Fibroblast of skin of back (primary cell): ENCODE measurements at places on chromosomes 13 and 19.
A peak's percentile ranks its signal among the peaks of the same experiment; 100 is the strongest.

DNA sequence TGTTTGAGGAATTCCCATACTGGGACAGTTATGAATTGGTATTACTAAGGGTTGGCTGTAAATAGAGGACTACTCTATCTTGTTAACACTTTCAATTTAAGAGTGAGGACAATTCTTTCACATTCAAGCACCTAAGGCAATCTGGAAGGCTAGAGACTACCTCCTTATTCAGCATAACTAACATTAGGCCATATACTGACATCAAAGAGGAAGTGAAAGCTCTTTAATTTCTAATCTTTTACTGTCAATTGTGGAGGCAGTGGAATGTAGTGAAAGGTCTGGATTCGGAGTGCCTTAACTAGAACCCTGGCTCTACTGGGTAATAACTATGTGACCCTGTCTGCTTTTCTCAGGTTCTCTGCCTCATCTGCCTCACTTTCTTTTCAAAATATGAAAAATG lies 134.0 kb downstream of the UFM1 start:
- no peak for DNase-seq

GRCh38 chr13:83845106-83845505 lies 37.2 kb downstream of the SLITRK1 start:
- DNase-seq, result peak; percentile 78

GRCh38 chr13:70890289-70890688 lies 782.0 kb upstream of the KLHL1 start:
- no peak for DNase-seq

DNA sequence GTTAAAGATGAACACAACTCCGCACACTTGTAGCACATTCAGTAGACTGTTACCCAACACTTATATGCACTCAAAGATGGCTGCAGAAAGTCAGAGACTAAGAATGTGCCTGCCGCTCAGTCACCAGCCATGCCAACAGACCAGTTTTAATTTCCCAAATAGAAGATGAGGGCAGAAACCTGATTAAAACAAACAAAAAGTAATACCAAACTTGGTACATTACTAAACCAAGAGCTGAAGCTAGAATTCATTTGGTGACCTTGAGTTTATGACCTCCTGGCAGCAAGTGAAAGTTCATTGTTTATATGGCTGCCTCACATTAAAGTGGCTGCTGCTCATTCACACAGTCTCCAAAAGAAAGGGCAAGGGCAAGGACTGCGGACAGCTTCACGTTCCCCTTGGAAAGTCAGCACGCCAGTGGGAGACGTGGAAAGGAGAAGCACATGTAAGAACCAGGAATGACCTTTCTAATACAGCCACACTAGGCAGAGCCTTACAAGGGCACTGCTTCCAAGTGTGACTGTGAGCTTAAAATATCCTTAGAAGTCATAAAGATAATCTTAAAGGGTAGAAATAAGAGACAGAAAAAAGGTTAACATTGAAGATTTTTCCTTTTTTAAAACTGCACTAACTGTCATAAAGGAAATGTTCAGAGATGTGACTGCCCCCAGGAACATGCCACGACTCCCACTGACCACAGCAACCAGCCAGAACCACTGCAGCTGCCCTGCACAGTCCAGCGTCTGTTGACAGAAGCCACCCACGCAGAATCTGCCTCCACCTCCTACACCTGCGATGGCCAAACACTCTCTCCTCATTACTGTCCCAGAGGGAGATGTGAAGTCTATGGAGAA lies 73.5 kb downstream of the STK24 start:
- no peak for DNase-seq

DNA sequence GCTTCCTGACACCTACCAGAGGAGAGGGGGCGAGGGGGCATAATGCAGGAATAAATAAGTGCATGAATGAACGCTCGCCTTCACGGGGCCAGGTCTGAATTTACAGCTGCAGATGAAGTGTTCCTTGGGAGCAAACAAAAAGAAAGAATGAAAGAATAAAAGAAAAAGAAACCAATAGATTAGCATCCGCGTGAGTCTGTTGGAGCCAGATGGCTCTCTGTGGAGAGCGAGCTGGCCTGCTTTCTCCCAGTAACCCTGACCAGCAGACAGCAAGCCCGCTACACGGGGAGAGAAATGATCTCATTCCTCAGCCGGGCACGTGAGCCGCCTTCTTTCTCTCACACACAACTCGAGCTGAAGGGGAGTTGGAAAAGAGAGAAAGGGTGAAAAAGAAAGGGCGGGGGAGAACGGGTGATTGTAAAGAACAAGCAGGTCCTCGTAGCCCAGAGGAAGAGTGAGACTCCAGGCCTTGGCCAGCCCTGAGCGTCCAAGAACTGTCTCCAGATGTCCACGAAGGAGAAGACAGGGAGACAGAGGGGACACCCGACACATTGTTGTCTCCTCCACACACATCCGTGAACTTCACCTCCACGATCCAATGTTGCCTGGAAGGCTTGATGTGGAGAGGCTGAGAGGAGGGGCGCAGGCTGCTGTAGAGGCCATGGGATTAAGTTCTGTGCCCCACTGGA lies 81.4 kb downstream of the RNASEH2B start:
- DNase-seq, result no peak

- no peak for DNase-seq
These were observed 303.3 kb downstream of the POU4F1 start for GRCh38 chr13:78299832-78300623.
